ENCODE measurements at places on chromosomes 11 and 22.

DNA sequence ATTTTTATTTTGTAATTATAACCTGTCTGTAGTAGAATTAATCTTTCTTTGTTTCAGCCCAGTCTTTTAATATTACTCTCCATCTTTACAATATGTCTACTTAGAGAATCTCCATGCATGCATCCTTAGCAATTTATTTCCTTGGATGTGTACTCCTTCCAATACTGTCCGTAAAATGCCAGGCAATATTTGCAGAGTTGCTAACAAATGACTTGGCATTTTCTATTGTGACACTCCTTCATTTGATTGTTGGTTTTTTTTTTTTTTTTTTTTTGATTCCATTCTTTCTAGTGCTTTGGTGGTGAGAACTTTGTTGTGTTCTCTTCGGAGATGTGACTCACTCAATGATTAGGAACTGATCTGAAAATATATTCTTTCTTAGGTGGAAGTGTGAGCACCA lies 220.3 kb downstream of the CNTN5 start:
- DNase-seq: no peak

DNA sequence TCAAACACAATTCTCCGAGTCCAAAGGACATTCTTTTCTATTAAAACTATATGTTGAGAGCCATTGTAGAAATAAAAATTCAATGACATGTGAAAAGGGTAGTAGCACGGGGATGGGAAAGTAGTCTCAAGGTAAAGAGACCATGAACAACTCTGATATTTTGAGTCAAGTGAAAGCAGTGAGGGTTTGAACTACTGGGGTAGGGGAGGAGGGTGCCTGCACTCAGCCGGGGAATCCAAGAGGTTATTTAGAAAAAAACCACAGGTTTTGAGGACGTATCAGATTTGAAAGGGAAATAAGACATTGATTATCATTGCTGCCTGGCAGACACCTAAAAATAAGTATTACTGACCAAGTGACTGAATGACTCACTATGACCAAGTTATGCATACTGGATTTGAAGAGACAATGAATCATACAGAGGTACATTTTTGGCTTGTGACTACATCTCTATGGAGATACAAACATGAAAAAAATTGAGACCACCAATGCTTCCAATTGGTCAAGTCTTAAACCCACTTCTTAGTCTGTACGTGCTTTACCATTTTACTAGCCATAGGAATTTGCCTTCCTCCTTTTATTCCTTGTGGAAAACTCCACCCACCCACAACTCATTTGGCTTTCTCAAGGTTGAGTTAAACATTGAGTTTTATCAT lies 2.2 kb upstream of the OR52H1 start:
- DNase-seq: peak; percentile 77

- DNase-seq: no peak
Measured at GRCh38 chr22:27803841-27804415, 2.4 kb upstream of the MN1 start.

DNA sequence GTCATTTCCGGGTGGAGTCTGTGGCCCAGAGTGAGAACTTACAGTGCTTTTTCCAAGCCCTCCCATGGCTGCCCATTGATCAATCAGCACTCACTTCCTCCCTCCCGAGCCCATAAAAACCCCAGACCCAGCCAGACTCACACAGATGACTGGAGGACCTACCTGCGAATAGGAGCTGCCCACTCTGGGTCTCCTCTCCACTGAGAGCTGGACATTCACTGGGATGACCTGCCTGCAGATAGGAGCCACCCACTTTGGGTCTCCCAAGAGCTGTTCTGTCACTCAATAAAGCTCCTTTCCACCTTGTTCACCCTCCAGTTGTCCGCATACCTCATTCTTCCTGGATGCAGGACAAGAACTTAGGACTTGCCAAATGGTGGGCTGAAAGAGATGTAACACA lies 56.0 kb upstream of the B3GNT6 start:
- no peak for DNase-seq

GRCh38 chr22:37173709-37174108 lies 14.3 kb downstream of the C1QTNF6 start:
- DNase-seq: no peak

DNA sequence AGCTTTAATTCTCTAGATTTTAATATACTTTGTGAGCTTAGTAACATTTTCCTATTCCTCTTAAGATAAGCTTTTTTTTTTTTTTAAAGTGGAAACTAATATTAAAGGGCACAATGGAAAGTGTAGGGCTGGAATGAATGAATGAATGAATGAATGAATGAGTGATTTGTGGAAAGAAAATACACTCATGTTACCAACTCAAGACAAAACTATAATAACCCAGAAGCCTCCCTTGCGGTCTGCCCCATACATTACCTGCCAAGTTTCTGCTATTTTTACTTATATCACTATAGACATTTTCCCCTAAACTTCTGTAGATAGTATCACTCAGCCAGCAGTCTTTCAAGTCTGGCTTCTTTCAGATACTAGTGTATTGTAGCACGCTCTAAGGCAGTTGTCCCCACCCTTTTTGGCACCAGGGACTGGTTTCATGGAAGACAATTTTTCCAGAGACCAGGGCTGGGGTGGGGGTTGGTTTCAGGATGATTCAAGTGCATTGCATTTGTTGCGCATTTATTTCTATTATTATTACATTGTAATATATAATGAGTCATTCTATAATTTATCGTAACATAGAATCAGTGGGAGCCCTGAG lies 932.2 kb downstream of the TBC1D22A start:
- DNase-seq: no peak

DNA sequence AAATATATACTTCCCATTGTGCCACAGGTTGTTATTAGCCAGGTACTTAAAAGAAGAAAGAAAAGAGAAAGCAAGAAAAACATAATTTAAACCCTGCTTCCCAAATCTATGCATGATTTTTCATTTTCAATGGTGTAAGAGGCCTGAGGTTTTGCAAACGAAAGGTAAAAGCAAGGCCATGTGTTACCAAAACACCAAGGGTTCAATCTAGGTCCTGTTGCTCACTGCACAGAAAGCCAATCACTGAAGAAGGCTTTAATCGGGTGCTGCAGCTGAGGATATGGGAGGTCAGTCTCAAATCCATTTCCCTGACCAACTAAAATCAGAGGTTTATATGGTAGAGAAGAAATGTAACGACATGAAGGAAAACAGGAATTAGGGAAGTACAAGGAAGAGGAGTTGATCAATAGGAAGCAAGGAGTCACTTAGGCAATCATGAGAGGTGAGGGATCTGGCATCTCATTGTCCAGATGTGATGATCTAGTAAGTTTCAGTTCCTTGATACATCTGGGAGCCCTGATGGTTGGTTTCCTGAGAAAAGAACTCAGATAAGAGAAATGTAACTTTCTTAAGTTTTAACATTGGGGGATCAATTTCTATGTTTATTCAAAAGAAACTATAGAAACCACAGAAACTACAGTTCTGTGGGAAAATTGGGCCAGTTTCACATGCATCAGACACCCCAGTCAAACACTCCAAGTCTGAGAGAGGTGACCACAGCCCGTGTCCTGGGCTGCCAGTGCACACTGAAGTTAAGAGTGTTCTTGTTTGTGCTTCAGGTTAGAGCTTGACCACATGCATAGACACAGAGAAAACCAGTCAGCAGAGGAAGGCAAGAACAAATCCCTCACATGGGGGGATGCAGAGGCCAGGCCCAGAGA lies 18.1 kb upstream of the DKK3 start:
- no peak for DNase-seq

GRCh38 chr11:57871231-57871630 lies 109.6 kb downstream of the CTNND1 start:
- DNase-seq: no peak

- DNase-seq: no peak
Measured at GRCh38 chr11:59191890-59192289, 20.0 kb downstream of the DTX4 start.

GRCh38 chr11:35163209-35163608 lies 24.2 kb downstream of the CD44 start:
- peak; percentile 55 for DNase-seq

DNA sequence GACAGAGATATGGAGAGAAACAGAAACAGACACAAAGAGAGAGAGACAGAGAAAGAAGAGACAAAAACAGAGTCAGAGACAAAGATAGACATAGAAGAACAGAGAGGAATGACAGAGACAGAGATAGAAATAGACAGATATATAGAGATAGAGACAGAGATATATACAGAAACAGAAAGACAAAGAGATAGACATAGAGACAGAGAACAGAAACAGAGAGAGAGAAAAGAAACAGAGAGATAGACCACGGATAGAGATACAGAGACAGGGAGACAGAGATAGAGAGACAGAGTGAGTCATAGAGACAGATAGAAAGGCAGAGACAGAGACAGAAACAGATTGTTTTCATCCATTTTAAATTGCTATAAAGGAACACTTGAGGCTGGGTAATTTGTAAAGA lies 12.3 kb upstream of the MPEG1 start:
- DNase-seq: no peak

GRCh38 chr22:28743852-28744251 lies 2.0 kb downstream of the HSCB start:
- no peak for DNase-seq

DNA sequence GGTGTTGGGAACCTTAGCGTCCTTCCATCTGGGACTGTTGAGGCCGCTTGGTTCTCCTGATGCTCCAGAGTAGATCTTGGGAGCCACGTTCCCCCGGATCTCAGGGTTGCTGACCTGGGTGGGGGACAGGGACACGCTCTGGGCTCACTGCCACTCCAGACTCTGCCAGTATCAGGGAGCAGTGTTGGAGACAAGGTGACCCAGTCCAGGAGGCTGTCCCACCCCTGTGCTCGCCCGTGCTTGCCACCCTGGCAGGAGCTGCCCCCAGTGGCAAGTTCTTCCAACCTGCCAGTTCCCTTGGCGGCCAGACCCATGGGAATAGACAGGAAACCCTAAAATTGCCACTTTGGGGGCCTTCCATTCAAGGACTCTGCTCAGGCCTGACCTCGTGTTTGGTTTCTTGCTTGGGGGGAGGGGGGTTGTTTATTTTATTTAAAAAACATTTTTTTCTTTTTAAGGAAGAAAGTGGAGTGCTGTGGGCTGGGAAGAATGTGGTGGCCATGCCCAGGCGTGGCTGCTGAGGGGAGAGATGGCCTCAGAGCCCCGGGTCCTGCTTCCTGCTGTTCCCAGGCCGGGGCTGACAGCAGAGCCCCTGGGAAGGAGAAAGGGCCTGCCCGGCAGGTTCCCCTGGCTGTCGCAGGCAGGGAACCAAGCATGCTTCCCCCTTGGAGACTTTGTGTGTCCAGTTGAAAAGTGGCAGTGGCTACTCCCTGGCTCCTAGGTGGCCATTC lies 7.2 kb downstream of the GRK2 start:
- peak; percentile 50 for DNase-seq

- DNase-seq: peak; percentile 36
Measured at GRCh38 chr22:31659246-31659645, 2.8 kb downstream of the PISD start.

GRCh38 chr22:24325105-24325757 lies 54.6 kb downstream of the SPECC1L start:
- peak; percentile 98 for DNase-seq

DNA sequence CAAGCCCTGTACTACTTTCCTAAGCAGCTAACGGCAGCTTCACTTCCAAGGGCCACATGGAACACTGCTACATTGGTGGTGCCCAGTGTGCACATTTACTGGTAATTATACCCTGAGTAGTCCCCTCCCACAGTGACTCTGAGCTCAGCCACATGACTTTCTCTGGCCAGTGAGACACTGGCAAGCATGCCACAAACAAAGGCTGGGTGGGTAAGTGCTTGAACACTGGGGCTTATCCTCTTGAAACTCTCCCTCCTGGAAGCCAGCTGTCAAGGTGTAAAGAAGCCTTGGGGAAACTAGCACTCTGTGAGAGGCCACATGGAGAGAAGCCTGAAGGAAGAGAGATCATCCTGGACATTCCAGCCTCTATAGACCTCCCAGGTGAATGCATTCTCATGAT lies 54.4 kb upstream of the DRD2 start:
- no peak for DNase-seq

DNA sequence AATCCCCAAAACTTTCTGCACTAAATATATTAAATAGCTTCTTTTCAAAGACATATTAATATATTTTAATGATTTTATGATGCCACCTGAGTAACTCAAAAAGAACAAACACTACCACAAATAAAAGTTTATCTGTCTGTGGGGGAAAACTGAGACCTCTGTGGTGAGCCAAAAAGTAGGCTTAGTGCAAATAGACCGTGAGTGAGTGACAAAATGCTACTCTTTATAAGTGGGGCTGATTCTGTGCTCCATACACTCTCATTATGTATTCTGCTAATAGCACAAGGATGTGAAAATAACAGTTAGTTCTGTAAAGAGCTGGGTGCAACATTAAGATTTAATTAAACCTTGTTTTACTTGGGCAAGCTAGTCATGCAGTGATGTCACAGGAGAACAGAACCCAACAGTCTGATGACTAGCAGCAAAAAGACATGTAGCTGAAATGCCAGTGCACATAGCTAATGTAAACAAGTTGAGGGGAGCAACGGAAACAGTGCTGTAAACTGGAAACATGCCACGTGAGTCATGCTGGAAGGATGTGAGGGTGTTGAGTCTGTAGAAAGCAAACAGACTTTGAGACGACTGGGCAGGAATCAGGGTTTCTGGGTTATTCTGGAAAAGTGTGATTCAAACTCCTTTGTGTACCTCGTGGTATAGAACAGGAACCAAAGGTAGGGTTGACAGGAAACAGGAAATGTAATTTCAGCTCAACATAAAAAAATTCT lies 1130.4 kb downstream of the LRRC4C start:
- DNase-seq: peak; percentile 100

GRCh38 chr11:29482510-29482909 lies 534.3 kb downstream of the KCNA4 start:
- no peak for DNase-seq

GRCh38 chr11:1494650-1495049 lies 8.1 kb upstream of the MOB2 start:
- no peak for DNase-seq

- DNase-seq: no peak
Measured at GRCh38 chr22:35552196-35552842, 11.7 kb downstream of the RASD2 start.

- no peak for DNase-seq
Measured at GRCh38 chr11:206002-206384, 1.2 kb downstream of the BET1L start.

GRCh38 chr11:106161775-106162634 lies 84.5 kb downstream of the AASDHPPT start:
- no peak for DNase-seq

DNA sequence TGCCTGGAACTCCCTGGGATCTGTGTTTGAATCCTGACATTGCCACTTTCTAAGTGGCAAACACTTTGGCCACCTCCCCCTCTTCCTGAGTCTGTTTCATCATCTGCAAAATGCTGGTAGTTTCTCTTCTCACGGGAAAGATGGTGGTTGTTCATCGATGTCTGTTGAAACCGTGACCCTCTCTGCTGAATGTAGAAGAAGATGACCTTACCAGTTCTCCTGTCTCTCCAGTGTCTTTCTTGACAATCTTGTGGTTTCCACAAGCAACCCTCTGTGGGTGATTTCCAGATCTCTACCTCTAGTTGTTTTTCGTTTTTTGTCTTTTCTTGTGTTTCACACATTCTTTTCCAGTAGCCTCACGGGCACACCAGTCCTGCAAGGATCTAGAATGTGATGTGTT lies 27.5 kb downstream of the ZBTB16 start:
- DNase-seq: no peak

GRCh38 chr22:39913886-39914285 lies 13.0 kb downstream of the GRAP2 start:
- DNase-seq: no peak

Data from EH (cell line).